ENCODE measurements at places on chromosomes 3 and 15.
A peak's percentile ranks its signal among the peaks of the same experiment; 100 is the strongest.

- no peak for DNase-seq
Measured at GRCh38 chr3:156024904-156025533, 95.4 kb upstream of the KCNAB1 start.

DNA sequence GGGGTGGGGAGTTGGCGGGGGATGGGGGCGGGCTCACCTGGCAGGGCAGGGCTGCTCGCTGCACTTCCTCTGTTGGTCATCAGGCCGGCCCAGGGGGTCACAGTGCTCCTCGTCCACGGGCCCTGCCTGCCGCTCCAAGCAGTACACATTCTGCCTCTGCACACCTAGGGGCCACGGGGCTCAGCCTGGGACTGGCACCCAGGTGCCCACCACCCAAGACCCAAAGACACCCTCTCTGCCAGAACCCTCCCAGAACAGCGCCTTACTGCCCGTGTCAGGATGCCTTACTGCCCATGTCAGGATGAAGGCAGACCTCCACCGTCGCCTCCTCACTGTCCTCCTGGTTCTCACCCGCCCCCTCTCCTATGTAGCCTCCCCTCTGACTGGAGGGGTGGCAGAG is 43.2 kb downstream of the ADAMTS7 start:
- DNase-seq = peak; percentile 44

DNA sequence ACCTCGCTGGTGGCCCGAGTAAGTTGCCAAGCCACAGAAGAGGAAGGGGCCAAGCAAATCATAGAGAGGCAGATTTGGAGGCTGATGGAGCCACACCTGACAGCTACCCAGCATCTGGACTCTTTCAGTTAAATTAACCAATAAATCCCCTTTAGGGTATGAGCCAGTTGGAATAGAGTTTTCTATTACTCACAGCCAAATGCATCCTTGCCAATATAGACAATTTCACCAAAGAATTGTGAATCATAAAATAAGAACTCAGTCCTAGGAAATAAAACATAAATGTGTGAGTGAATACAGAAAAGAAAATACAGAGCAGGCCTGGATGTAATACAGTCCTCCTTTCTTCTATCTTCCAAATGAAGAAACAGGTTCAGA is 161.6 kb upstream of the ANKRD28 start:
- DNase-seq = no peak

DNA sequence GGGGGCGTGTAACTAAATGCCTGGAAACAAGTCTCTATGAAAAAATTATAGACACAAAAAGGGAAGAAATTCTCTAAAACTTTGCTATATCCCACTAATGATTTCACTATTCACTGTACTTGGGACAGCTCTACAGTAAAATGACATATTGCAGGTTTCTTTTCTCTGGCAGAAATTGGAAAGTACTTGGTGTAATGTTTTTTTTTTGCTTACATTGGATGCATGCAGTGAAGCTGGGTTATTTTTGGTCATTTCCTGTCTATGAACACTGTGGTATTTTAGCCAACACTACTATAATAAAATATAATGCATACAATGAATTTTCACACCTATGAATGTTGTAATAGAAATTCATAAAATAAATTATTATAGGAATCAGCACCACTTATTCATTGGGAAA is 109.7 kb downstream of the LRRC49 start:
- DNase-seq = no peak

GRCh38 chr3:127566833-127567232 is 23.7 kb downstream of the TPRA1 start:
- no peak for DNase-seq

- DNase-seq = no peak
Measured at GRCh38 chr3:149765762-149766334, 13.6 kb upstream of the COMMD2 start.

DNA sequence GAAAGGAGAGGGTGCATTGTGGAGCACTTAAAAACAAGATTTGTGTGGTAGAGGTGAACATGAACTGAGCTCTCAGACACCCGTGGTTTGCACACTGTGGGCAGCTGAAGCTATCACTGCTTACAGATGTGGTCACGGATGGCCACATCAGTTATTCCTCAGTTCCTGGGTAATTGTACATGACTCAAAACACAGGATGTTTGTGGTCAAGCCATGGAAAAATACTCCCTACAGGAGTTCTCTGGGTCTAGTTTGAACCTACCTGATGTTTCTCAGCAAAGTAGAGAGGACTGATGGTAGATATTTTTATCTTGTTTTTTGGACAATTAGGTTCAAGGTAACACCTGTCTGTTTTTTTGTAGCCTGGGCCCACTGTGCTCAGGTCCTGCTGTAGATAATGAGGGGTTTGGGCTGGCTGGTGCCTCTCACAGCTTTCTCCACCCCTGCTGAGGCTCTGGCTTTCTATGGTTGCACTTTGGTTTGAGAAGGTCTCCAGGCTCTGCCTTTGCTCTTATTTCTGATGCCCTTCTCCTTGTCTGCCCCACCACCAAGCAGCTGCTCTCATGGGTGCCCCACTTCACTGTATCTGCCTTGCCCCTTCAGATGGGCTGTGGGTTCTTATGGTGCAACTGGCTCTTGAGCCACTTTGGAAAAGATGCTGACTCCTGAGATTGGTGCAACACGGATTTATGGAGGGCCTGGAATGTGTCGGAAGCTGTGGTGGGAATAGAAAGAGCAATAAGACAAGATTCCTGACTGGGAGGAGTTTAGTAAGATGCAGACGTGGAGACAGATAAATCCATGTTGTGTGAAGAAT is 40.1 kb downstream of the CDCP1 start:
- no peak for DNase-seq

- no peak for DNase-seq
Measured at GRCh38 chr3:68447885-68448284, 484.5 kb downstream of the TAFA4 start.

DNA sequence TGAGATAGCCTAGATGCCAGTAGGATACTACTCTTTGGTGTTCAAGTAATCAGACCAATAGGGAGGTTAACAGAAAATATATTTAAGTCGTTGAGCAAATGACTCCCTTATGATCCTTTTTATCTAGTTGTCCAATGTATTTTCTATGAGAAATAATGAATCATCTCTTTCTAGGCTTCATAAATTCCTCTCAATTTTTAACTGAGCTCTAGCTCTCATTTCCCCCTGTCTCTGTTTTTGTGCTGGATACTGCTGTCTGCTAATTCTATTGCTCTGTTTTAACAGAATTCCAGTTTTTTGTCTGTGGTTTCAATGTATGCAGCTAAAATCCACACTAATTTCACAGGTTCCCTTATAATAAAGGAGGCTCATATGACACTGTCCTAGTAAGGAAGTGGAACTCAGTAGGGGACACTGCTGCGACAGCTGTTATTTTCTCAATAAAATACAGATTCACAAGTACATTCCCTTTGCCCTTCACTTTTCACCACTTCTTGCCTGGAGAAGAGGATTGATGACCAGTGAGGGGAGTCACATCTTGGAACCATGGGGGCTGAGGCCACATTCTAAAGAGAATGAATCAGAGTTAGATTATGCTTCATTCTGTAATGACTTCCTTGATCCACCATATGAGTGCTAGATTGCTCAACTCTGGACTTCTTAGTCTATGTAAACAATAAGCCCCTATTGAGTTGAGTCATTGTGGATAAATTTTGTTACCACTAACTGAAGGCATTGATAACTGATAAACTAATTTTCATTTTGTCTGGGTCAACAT is 558.7 kb upstream of the KCNMB2 start:
- DNase-seq = no peak

GRCh38 chr15:70236341-70237086 is 138.8 kb upstream of the TLE3 start:
- DNase-seq = peak; percentile 29

DNA sequence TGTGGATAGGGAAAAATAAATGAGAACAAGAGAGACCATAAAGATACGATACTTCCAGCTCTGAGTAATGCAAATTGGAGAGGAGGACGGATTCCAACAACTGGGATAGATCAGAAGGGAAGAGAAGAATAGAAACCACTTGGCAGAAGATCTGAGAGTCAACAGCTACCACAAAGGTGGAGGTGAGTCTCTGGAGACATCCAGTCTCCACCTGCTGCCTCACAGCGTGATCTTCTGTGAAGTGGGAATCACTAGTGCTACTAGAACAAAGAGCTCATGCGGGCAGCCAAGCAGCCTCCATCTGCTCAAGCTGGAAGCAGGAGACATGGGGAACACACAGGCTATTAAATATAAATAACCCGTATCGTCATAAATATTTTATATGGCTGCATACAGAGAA is 558.5 kb upstream of the CFAP20DC start:
- no peak for DNase-seq

DNA sequence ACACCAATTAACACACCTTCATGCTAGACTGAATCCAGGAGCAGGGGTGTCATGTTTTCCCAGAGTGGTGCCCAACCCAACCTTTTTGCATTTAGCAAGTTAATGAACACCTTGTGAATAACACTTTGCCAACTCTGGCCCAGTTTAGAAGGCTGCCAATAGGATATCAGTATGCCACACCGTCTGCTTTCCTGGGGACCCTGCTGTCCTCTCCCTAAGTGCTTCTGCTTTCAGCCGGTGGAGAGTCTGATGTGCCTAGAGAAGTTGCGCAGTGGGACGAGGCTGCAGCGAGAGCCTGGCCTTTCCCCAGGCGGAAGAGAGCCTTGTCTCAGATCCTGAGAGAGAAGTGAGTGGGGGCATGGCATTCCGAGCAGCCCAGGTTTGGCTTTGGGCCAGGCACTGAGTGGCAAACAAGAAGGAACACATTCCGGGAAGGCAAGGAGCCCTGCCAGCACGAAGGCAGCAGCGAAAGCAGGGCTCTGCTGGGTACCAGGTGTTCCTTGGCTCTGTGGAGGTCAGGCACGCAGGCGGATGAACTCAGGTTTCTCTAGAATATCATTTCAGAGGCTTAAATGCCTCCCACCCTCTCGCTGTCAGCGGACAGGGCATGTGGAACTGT is 36.9 kb downstream of the SENP8 start:
- peak; percentile 71 for DNase-seq

DNA sequence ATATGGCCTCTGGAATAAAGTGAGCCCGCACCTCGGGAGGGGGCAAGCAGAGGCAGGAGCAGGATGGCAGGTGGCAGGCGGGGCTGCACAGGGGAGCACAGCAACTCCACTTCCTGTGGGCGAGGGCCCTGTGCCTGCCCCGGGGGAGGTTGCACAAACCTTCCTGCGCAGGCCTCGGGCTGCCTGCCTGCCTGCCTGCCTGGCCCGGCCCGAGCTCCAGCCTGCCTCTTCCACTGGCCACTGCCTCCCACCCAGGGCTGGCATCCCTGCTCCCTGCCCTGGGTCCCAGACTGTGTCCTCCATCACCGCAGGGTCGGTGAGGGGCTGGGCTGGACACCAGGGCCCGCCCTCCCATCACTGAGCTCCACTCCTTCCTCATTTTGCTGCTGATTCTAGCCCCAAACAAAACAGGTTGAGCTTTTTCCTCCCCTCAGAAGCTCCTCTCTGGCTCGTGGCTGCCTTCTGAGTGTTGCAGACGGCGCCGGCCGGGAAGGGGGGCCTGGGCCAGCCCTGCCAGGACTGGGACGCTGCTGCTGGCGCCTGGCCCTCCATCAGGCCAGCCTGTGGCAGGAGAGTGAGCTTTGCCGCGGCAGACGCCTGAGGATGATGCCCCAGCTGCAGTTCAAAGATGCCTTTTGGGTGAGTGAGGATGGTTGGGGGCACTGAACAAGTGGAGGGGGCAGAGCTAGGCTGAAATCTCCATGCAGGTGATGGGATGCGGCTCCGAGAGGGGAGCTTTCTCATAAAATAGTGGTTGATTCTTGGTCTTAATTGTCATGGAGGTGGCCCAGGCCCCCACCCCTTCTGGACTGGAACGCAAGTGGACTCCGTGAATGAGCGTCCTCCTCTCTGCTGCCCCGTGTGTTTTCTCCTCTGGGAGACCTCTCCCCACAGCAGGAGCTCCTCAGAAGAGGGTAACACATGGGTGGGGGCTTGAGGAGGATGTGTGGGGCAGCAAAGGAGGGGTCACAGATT is at the start of gene PSTPIP1:
TSS of gene PSTPIP1 (plus strand) at position 156 of the 975 bp plus-strand sequence. CDS start at position 604, 448 bp downstream.
- peak; percentile 55 for DNase-seq

- DNase-seq = no peak
Measured at GRCh38 chr3:186381424-186382216, 19.6 kb upstream of the DGKG start.

DNA sequence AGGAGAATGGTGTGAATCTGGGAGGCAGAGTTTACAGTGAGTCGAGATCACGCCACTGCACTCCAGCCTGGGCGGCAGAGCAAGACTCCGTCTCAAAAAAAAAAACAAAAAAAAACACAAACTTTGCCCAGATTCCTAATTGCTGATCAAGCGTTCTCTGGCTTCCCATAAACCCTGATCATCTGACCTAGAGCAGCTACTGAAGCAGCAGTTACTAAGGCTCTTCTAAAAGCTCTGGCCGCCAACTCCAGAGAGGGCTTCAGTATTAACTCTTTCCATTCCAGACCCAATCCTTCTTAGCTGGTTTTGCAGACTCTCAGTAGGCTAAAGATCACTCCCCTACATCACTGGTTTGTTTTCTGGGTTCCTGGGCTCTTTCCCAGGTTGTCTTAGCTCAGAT is 201.6 kb downstream of the IGSF11 start:
- no peak for DNase-seq

DNA sequence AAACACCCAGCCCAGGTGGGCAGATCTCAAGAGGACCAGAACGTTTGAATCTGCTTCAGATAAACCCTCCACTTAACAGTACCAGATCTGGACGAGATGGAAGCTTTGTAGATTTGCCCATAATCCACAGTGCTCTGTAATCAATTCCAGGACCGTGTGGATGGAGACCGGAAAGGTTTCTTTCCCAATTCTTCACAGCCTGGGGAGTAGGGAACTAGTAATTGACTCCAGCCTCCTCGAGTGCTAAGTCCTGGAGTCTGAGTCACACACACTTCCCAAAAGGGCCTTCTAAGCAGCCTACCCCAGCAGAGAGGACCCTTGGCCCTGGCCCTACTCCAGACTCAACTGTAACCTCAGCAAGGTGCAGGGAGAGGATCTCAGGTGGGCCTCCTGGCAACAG is 56.2 kb upstream of the TSEN2 start:
- no peak for DNase-seq

DNA sequence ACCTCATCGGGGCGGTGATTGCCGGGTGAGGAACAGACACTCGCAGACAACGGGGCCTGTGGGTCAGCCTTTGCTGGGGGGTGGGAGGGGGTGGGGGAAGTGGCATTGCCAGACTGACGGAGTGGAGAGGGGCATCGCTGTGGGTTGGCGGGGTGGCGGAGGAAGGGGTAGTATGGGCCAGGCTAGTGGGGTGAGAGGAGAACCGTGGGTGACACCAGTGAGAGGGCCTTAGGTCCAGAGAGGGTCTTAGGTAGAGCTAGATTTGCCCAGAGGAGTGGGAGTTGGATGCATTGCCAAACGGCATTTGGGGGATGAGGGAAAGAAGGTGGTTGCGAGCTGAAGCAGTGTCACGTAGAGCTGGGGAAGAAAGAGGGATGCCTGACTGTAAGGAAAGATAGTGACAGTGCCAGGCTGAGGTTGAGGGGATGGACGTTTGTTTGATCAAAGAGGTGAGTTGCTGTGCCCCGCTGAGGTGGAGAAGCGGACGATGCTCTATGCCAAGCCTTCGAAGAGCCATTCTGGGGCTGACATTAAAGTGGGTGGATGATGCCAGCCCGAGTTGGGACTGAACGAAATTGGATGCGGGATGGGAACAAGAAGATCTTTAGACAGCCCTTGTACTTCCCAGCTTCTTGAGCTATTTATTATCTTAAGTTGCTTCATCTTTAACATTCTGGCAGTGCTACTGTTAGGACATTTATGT is 572 bp downstream of the DNAJB11 start:
- no peak for DNase-seq
